Activated effector memory CD4-positive, alpha-beta T cell treated with Interleukin-2 at 50 U/mL for 16 hours (primary cell): ENCODE measurements at places on chromosomes 3 and 15.

DNA sequence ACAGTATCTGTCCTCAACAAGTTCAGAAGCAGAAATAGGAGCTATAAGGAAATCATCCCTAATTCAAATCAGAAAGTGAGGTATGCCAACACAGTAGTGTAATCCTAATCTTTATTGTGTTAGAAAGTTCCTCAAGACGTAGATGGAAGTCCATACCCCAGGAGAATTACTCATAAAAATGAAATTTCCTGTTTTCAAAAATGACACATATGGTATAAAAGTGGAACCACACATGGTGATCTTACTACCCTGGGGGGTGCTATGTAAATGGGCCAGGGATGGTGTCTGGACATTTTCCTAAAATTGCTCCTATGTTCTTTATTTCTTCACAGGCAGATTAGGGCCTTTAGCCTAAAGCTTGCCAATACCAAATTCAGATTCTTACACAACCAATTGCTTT is 204.1 kb downstream of the ARRDC4 start:
- no peak for DNase-seq

GRCh38 chr15:80693682-80694610 is 1.2 kb upstream of the ABHD17C start:
- no peak for DNase-seq

DNA sequence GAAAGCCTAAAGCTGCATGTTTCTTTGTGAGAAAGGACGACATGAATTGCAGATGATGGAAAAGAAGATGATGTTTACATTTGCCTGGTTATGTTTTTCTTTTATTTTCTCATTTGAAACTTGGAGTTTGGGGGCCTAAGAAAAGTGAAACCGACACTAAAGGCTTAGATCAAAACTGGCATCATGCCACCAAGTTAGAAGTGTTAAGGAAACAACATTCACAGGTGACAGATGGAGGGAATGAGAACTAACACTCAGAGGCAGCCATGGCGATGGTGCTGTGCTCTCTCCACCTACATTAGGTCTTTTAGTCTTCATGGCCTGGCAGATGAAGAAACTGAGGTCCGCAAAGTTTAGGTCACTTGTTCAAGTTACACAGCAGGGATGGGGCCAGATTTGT is 923.6 kb downstream of the TUSC7 start:
- DNase-seq = no peak

DNA sequence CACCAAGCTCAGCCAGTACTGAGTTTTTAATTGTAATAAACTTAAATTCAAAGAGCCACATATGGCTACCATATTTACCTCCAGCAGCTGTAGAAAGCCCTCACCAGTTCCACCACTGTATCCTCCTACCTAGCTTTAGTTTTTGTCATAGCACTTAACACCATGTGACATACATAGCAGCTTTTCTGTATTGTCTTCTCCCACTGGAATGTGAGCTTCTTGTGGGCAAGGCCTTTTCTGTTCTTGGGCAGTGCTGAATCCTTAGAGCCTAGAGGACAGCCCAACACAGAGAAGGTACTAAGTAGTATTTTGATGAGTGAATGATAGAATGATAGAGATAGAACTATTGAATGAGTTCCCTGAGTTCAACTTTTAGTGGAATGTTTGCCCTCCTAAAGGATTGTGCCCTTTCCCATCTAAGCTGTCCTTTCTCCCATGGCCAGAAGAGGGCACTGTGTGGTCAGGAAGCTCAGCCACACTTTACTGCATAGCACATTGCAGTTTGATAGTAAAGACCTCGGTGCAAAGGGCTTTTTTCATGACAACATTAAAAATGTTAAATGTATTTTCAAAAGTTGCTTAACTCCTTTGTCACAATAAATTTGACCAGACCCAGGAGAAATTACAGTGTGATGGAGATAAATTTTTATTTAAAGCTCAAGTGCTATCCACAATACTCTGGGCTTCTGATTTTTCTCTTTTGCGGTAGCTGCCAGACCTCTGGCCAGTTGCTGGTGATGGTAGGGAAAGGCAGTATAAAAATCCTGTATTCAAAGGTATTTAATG is 115.8 kb downstream of the GHSR start:
- peak; percentile 34 for DNase-seq

- DNase-seq = no peak
These were observed 42.9 kb downstream of the ISG20 start for GRCh38 chr15:88681610-88682221.

DNA sequence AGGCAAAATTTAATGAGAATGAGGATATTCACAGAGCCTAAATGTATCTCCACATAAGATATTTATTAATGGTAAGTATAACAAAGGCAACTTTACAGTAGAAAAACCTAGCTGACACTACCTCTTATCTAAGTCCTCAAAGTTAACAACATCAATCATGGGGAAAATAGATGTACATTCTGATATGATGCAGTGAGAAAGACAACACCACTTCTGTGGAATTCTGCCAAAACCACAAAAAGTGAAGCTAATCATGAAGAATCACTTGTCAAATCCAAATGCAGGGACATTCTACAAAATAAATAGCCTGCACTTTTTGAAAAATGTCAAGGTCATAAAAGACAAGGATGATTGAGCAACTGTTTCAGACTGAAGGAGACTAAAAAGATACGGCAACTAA is 27.5 kb upstream of the EOMES start:
- no peak for DNase-seq

DNA sequence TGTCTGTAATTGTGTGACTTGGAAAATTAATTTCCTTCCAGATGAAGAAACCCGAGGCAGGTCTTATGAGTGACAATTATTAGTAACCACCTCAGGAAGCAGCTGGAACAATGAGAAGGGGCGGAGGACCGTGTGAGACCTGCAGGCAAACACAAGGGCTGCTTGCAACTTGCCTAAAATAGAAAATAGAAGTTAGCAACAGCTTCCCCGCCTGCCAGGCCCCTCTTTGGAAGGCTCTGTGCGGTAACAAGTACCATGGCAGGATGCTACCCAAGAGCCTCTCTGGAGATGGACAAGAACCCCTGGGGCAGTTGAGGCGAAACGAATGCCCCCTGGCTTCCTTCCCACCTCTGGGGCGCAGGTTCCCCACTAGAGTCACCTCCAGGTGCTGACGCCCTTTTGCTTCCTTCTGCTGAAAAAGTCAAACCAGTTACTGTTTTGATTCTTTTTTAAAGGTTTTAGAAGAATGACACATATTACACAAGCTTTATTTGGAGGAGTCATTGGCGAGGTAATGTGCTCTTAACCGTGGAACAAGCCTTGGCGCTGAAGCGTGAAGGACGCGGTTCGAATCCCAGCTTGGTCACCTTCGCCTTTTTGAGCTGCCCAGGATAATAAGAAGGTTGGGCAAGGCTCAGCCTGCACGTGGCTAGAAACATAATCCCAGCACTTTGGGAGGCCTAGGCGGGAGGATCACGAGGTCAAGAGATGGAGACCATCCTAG is 47.0 kb upstream of the SYNM start:
- no peak for DNase-seq

- DNase-seq = no peak
These were observed 4.0 kb downstream of the MNS1 start for GRCh38 chr15:56460947-56461346.

DNA sequence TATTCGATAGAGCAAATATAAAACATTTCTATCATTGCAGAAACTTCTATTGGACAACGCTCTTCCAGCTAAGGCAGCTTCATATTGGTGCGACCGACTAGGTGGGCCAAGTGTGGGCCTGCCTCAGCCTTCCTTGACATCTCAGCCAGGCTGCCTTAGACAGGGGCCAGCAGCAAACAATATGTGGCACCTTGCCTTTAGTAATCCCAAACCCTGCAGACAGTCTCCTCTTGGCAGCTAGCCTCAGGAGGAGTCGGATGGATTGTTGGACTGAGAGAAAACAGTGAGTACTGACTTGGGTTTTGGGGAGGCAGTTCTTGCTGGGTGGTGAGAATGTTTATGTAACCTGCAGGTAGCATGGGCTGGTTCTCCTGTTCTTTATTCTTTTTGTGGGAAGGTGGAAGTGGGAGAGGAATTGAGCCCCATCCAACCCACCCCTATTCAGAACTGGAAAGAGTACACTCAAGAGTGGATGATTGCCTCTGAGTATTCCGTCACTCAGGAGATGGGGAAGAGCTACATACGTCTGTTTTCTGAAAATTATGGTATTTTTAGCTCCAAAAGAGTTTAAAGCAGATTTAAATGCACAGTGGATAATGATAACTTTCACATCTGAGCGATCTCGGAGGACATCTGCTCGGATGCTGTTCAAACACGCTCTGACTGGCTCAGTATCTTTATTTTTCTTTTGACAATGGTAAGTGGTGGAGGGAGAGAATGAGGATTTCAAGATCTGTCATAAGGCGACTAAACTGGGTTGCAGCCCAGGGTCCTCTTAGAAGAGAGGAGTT is 47.2 kb downstream of the GPD1L start:
- DNase-seq = no peak

GRCh38 chr3:149615731-149616221 is 42.0 kb downstream of the WWTR1 start:
- no peak for DNase-seq
